ENCODE measurements at places on chromosomes 5 and 9.

DNA sequence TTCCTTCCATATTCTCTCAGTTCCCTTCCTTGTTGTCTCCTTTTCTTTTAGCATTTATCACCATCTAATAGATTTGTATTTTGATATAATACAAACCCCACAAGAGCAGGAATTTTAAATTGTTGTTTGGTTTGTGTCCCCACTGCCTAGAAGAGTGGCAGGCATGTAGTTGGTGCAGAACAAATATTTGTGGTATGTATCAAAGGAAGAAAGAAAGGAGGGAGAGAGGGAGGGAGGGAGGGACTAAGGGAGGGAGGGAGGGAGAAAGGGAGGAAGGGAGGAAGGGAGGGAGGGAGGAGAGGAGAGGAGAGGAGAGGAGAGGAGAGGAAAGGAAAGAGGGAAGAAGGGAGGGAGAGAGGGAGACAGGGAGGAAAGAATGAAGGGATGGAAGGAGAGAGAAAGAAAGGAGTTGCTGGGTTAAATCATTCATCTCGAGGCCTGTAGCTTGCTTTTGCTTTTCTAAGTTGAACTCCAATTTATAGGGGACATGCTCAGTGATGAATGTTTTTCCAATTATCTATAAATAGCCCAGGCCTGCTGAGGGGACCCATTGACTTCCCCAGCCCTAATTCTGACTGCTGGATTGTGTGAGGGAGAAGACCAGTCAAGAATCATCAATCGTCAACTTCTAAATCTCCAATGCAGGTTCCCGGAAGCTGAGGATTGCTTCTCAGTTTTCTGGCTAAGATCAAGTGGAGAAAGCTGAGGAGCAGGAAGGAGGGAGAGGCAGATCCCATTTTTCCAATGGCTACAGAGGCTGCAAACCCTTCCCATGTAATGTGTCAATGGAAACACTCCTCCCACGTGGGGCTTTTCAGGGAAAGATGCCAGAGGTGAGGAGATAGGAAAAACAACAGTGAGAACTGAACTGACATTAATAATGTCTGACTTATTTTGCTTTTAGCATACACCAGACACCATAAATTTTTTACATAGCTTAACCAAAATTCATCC lies 320.7 kb downstream of the ASTN2 start:
- no peak for DNase-seq

GRCh38 chr9:22682961-22683699 lies 236.5 kb downstream of the DMRTA1 start:
- no peak for DNase-seq

GRCh38 chr9:98902516-98902915 lies 41.2 kb upstream of the COL15A1 start:
- DNase-seq, result no peak

- DNase-seq, result no peak
Observed at GRCh38 chr9:103661663-103662062, 432.4 kb upstream of the SMC2 start.

- peak; percentile 38 for DNase-seq
Observed at GRCh38 chr9:92325991-92326500, 293 bp downstream of the CENPP start.

GRCh38 chr5:13843175-13843846 lies 101.2 kb downstream of the DNAH5 start:
- DNase-seq, result no peak

GRCh38 chr5:85375525-85375924 lies 990.8 kb upstream of the EDIL3 start:
- no peak for DNase-seq

- no peak for DNase-seq
Observed at GRCh38 chr5:124662181-124662781, 84.2 kb downstream of the ZNF608 start.

DNA sequence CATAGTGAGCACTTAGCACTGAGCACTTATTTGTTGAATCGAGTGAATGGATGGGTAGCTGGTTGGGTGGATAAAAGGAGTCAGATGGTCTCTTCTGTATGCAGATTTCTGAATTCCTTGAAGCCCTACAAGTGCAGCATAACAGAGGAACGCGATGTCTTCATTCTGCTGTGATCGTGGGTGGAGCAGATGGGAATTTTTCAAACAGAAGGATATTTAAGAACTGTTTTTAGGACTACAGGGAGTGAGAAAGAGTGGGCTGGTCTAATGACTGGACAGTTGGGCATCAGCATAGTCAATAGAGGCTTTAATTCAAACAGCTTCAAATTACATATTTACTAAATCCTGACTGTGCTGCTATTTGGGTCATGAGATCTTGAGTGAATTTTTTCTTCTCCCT lies 253.2 kb downstream of the CEMIP2 start:
- no peak for DNase-seq

- no peak for DNase-seq
Observed at GRCh38 chr5:180648658-180649296, 623 bp downstream of the FLT4 start.

- no peak for DNase-seq
Observed at GRCh38 chr5:160333721-160334120, 21.4 kb upstream of the CCNJL start.

DNA sequence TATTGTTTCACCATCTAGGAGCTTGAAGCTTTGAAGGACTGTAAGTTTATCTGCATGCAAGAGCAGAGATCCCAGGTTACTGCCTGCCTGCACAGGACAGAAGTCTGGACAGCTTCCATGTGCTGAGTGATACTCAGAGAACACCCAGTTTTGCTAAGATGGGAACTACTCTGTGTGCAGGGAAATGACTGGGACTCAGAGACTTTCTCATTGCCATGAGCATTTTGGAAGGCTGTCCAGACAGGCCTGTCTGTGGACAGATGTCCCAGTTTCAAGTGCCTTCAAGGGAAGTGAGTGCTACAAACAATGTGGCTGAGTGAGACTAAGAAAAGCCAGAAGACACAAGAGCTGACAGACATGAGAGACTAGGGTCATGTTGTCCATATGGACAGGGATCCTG lies 19.2 kb upstream of the ZNF131 start:
- no peak for DNase-seq

DNA sequence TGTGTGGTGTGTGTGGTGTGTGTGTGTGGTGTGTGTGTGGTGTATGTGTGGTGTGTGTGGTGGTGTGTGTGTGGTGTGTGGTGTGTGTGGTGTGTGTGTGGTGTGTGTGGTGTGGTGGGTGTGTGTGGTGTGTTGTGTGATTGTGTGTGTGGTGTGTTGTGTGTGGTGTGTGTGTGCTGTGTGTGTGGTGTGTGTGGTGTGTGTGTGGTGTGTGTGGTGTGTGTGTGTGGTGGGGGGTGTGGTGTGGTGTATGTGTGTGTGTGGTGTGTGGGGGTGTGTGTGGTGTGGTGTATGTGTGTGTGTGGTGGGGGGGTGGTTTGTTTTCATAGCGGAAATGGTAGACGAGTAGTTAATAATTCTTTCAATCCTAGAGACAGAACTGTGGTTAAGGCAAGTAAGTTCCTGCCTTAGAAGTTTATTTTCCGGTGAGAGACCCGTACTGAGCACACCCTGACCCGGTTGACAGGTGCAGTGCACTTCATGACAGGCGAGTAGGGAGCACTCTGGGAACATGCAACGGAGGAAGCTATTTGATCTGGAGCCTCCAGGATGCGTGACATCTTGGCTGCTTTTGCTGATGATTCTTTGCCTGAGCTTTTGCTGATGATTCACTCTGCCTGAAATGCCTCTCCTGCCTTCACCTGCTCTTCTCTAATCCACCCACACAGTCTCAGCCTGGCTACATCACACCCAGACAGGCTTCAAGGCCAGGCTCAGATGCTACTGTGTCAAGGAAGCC lies 21.7 kb upstream of the FAT2 start:
- no peak for DNase-seq

DNA sequence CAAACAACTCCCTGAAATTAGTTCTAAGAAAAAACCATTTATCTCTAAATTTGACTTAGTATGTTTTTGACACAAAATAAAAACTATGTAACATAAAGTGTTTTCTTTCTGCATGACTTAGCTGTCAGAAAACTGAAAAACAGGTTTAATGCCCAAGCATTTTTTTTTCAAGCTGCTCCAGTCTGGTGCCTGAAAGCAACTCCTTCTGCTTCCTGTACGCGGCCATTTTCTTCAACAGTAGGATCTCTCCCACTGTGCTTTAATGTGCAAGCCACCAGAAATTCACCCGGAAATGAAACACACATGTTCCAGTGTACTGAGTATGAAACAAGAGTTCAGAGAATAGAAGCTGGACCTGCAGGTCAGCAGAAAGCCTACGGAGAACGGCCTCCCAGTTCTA lies 161.2 kb downstream of the MED27 start:
- DNase-seq, result no peak

DNA sequence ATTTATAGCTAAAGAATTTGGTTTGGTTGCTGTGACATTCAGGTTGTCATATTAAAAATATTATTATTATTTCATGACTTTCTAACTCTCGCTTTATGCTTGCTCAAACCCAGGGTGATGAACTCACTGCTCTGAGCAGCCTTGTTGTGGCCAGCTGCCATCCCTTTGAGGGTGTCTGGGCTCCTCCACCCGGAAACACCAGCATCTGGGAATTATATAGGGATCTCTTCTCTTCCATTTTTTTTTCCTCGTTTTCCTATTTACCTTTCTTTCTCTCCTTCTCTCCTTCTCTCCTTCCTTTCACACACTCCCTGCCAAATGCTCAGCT lies 355.8 kb upstream of the SMARCA2 start:
- DNase-seq, result no peak

GRCh38 chr5:93589829-93590215 lies 6.8 kb downstream of the NR2F1 start:
- DNase-seq, result no peak

- no peak for DNase-seq
Observed at GRCh38 chr9:107637421-107638420, 148.2 kb upstream of the KLF4 start.

- DNase-seq, result no peak
Observed at GRCh38 chr5:140112685-140113179, 1.2 kb upstream of the PURA start.

DNA sequence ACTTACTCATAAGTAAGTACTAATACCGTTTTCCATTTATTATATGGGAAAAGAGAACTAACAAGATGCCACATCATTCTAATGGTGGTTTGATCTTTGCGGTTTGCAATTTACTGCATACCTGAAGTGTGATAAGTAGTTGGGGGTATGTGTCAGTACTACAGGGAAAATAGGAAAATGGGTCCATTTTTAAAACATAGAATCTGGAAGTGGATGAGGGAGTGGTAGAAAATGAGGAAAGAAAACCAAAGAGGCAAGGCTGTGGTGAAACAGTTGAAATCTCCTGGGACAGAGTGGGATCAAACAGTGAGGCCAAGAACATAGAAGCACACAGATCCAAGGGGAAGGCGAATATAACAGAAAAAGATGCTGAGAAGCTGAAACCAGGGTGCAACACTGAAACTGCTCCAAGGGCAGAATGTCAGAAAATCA lies 6.7 kb downstream of the ADAMTSL1 start:
- DNase-seq, result no peak

DNA sequence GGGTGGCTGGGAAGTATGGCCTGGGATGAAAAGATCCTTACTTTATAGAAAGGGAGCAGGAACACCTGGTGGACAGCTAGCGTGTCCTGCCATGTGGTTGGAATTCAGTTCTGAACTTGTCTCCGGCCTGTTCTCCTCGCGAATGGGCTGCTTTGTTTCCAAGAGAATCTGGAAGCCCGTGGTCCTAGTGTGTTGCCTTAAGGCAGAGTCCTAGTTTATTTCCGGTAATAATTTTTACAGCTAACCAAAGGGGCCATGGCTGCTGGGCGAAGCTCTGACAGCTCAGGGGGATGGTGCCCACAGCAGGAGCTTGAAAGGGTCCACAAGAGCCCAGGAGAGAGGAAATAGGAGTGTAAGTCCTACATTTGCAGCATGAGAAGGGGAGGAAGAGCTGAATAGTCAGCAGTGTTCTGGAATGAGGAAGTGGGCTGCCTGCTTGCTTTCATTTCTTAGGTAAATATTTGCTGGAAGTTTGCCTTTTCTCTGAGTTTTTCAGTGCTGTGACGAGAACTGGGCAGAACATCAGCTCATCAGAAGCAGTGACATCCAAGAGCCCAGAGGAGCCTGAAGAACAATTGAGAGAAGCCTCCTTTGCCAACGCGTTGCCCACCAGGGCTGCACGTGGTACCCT lies 13.1 kb upstream of the IGFBPL1 start:
- no peak for DNase-seq

DNA sequence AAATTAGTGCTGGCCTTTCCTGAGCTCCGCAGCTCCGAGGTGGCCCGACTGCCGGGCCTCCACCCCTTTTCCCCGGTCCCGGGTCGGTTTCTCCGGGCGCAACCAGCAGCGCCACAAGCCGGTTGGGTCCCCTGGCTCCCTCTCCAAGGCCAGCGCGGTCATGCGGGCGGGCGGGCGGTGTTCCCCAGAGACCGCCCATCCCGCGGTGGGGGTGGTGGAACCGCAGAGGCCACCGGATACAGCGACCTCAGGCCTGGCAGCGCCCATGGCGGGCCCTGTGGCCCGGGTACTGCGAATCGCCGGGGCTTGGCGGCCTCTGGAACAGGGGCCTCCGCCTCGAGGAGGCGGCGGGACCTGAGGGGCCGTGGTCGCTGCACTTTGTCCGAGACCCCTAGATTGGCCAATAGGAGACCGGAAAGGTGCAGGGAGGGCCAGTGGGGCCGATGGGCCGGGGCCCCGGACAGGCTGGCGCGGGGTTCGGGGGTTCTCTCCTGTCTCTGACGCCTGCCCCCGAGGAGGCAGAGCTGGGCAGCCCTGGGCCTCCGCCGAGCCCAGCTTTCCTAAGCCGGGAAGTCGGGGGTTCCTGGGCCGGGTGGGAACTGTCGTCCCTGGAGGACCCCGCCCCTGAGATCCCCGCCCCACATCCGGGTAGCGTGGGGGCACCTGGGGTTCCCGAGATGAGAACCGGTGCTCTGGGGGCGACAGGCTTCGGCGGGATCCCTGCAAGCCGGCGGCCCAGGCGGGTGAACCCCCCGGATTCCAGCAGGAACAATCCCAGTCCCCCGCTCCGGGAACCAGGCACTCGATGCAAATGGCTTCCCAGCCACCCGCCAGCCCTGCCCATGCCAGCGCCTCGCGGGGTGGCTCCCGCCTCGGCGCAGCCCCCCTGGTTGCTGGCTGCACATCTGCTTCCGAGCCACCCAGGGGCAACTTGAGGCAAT lies 293.9 kb downstream of the ZSWIM6 start:
- no peak for DNase-seq

DNA sequence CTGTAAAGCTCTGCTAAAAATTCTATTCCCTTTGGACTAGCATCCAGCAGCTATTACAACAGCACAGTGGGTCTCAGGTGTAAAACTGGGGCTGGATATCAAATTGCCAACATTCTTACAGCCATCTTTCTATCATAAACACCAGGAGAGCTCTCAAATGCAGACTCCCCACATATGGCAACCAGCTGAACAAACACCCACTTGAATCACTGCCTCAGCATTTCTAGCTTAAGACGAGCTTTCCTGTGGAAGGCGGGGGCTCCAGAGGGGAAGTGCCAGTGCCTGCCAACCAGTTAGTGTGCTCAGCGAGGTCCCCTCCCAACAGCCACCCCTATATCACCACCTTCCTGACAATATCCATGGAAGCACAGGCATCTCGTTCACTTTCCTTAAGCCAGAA lies 62.2 kb downstream of the IPPK start:
- no peak for DNase-seq

GRCh38 chr9:130755377-130756007 lies 61.9 kb downstream of the EXOSC2 start:
- DNase-seq, result no peak

Data from AML-193 (cell line).